Lower leg skin (tissue), 4 donors: ENCODE measurements at places on chromosomes 7 and 10. TPM values are rescaled to one million over a fixed set of nuclear protein-coding genes. Genes with fewer than 3 reads are reported as not detected.

DNA sequence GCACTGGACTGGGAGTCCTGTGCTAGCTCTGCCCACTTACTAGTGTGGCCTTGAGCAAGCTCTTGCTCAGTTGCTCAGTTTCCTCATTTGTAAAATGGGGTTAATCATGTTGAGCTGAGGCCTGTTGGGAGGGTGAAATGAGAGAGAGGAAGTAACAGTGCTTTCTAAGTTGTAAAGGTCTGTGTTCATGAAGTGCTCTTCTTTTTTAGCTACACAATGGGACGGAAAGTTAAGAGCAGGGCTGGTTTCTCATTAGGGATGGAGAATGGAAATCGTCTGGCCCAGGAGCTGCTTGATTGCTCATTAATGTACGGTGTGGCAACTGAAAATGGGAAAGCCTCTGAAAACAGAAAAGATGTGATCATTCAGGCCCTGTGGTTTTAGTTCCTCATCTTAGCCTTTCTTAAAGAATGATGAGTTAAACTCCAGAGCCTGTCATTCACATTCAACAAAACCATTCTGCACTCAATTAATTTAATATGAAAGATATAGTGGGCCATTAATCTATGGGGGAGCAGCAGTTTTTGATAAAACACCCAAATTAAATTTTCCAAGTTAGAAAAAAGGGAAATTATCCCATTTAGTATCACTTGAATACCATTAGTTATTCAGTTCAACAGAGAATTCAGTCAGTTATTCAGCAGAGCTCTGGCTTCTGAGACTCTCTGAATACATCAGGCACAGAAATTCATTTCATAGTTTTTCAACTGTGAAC is 60.5 kb downstream of the SH2D4B start:
- DNase-seq, result peak; percentile 21

The FBH1 gene
- 100 TPM for total RNA-seq

DNA sequence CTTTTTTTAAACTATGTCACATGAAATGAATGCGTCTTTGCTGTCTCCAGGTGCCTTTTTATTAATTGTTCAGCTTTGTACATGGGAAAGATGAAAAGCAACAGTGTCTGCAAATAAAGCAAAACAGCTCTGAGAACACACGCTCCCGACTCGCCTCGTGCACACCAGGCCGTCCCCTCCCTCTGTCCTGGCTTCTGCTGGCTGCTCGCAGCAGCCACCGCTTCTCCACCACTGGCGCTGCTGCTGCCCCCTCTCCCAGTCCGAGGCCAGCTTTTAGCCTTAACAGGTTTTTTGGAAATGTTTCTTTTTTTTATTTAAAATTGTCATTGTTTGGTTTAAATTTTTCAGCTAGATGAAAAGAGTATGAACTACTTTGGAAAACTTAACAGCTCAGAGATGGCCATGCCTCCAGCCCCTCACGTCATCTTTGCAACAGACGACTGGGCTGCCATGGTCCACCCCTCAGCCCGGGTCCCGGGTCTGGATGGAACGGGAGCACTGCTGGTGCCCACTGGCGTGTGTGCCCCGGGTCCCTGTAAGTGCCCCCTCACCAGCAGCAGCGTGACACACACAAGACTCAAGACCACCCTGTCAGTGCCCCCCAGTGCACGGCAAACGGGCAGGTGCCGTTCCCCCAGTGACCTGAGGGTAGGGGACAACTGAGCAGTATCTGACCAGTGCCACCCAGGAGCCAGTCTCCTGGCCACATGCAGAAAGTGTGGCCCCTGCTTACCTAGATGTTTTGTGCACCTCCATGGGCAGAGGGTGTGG is 415.6 kb upstream of the FOXK1 start:
- DNase-seq, result no peak

The ACTR3C gene
- 12.3 TPM for total RNA-seq

GRCh38 chr10:54487743-54488142 is 313.3 kb downstream of the PCDH15 start:
- no peak for DNase-seq
